Inflammatory macrophage treated with lipopolysaccharide for 4 hours (primary cell): ENCODE measurements at places on chromosomes 4 and X.

- no peak for DNase-seq
Measured at GRCh38 chr4:118751629-118752323, 66.6 kb downstream of the METTL14 start.

- DNase-seq = no peak
Measured at GRCh38 chrX:21744060-21744459, 13.9 kb downstream of the SMPX start.

GRCh38 chr4:175335331-175335730 lies 417.2 kb downstream of the ADAM29 start:
- no peak for DNase-seq

DNA sequence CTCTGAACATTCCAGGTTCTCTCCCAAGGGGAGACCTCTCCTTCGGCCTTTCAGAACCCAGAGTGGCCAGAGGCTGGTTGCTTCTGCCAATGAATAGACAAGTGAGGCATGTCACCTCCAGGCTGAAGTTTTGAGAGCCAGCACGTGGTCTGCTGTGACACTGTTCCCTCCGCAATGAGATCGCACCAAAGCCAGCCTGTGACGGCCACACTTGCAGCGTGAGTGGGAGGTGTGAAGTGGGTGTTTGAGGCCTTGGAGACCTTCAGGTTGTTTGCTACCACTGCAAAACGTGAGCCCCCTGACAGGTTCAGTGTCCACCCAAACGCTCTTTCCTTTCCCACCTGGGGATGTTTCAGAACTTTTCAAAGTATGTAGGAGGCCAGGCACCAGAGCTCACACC lies 81.0 kb downstream of the WFS1 start:
- no peak for DNase-seq

- no peak for DNase-seq
Measured at GRCh38 chrX:128816919-128817318, 706.4 kb downstream of the SMARCA1 start.
